ENCODE measurements at places on chromosomes 4 and X.

- DNase-seq, result no peak
Measured at GRCh38 chrX:29237972-29238371, 650.7 kb downstream of the IL1RAPL1 start.

DNA sequence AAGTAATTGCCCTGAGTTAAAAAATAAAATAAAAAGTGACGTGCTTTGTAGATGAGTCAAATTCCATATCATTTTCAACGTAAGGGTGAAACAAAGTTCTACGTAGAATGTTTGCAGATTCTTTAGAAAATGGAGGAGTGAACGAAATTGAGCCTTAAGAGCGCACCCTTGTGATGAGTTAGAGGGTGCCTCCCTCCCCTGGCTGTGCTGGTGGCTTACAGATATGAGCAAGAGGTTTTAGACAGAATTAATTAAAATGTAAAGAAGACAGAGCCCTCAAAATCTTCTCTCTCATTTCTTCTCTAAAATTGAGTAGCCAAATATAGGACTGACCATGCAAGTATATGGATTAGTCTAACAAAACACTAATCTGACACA lies 30.2 kb upstream of the LGI2 start:
- no peak for DNase-seq

GRCh38 chr4:186912606-186913005 lies 188.9 kb upstream of the FAT1 start:
- DNase-seq, result peak; percentile 28

- no peak for DNase-seq
Measured at GRCh38 chr4:74475091-74475800, 30.3 kb downstream of the AREG start.

- no peak for DNase-seq
Measured at GRCh38 chr4:89108091-89108490, 3.2 kb upstream of the TIGD2 start.
